ENCODE measurements at places on chromosomes 3 and 15.

GRCh38 chr3:177212756-177213155, 15.5 kb upstream of the TBL1XR1 start:
- no peak for DNase-seq

DNA sequence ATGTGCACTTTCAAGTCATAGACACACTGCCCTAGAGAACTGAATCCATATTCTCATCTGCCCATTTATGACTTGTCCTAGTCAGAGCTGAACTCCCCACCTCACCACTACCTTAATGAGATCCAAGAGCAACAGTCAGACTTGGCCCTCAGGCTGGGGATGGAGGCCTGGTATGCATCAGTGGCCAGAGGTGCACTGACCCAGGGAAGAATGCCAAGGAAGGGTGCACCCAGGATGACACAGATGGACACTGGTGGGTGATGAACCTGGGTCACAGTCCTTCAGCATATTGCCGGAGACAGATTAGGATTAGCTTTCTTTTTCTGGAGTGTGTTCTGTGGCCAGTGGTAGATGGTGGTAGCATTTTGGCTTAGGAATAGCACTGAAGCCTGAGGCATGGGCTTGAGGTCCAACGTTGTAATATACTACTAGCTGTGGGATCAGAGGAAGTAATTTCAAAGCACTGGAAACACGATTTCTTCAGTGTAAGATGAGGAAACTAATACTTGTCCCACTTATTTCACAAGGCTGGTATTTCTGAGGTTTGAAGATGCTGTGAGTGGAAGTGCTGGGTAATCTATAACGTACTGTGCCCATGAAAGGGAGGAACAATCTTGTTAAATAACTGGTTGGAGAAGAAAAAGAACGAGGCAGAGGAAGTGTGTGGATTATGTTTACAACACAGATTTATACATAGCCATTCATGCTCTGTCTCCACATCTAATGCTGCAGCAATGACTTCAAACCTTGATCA, 265.0 kb downstream of the THRB start:
- DNase-seq = no peak

GRCh38 chr15:25176991-25177954, 222.5 kb downstream of the SNRPN start:
- no peak for DNase-seq

GRCh38 chr3:25473246-25473645, 45.2 kb downstream of the RARB start:
- DNase-seq = no peak

DNA sequence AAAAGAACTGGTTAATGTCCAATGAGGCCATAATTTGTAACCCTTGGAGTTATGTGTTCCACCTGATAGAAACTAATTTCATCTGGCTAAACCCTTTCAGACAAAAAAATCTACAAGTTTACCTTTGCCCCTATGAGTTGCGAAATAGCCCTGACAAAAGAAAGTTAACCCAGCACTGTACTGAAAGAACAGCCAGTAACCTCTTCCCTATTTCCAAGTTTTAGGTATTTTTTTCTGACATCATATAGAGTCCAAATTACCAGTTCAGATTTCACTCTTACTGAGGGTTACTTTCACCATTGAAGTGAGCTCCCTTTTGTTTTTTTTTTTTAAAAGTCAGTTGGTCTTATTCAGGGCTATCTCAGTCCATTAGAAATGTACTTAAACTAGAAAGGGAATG, 42.8 kb upstream of the PTPRG start:
- no peak for DNase-seq

GRCh38 chr3:184339001-184339400, 1.6 kb downstream of the FAM131A start:
- peak; percentile 36 for DNase-seq

DNA sequence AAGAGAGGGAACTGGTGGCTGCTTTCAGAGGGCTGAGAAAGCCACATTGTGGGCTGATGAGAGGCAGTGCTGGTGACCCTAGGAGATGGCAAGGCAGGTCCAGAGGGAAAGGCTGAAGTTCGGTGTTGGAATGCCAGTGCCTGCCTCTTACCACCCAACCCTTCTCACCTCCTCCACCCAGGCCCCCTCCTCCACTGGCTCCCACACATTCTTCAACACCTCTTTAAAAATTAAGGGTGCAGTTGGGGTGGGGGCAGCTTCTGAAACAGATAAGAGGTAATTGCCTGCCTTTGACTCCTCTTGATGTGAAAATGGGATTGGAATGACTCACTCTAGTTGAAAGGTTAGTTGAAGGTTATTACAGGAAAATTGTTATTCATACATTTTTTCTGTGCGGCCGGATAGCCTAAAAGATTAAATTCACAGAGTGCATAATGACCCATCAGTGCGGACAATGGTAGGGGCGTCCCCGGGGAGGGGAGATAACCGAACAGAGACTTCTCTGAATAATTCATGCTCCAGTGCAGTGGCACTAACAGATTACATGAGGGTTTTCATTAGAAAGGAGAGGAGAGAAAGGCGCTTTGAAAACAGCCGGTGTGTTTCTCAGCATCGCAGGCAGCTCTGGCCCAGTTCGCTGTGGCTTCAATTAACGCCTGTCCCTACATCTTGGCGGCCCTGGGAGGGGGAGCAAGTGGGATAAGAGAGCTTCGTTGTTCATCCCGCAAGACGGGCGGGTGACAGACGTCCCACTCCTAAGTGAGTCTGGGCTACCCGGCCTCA, 212.4 kb downstream of the TLE3 start:
- DNase-seq = no peak

DNA sequence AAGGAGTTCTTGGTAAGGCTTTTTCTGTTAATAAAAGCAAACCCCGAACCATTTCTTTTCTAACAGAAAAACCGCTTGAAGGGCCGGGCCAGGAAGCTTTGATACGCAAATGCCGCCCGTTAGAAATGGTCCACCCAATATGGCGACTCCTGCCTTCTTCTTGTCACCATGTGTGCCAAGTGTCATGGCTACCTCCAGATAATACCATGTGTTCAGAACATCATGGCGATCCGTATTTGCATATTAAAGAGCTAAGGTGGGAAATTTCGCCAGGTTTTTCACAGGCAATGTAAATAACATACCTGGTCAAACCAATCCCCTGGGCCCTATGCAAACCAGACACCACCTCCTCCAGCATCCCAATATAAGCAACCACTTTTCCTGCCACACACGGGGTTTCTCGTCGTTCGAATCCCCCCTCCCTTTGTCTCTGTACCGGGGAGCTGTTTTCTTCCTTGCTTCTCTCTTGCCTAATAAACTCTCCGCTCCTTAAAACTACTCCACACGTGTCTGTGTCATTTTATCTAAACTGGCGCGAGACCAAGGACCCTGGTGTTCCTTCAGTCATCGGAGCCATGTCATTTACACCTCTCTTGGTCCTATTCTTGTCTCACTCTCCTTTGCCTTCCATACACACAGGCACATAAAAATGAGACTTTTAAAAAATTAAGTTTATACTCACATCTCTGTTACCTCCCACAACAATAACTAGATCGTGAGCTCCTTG, 34.5 kb downstream of the NCEH1 start:
- no peak for DNase-seq

DNA sequence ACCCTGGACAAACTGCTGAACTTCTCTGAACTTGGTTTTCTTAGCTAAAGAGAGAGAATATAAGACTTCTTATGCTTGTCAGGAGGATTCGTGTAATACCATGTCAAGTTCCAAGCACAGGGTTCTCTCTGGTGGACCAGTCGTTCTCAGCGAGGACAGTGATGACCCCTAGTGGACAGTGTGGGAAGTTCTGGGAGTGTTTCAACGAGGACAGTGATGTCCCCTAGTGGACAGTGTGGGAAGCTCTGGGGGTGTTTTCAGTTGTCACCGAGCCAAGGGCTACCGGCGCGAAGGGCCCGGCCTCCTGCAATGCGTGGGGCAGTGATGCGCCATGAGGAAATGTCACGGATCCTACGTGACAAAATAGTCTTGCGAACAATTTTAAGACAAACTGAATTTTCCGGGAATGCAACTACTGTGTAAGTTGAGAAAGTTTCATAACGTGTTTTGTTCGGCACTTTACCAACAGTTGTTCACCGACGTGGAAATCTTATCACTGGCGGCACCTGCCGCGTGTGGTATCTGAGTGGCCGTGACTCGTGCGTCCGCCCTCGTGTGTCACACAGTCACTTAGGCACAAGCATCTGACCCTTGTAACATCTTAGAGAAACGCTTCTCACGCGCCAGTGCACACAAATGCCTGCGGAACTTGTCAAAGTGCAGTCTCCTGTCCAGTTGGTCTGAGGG, 39.3 kb upstream of the MUC4 start:
- DNase-seq = peak; percentile 49

- no peak for DNase-seq
Measured at GRCh38 chr3:170171563-170171962, 10.0 kb downstream of the PHC3 start.

GRCh38 chr3:195188426-195188927, 82.5 kb downstream of the XXYLT1 start:
- no peak for DNase-seq

- DNase-seq = no peak
Measured at GRCh38 chr3:183917776-183918175, 33.1 kb upstream of the PARL start.

DNA sequence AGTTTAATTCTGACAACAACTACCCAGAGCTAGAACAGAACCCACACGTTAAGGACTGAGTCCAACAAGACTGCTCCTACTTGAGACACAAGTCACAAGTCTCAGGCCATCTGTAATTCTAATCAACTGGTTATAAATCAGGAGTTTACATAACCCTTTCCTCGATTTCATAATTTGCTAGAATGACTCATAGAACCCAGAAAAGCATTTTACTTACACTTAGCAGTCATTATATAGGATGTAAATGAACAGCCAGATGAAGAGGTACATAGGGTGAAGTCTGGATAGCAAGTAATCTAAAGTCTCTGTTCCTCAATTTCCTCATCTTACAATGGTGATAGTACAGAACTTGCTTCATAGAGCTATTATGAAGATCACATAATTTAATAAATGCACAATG, 1018.2 kb downstream of the DIPK2A start:
- DNase-seq = no peak

- DNase-seq = no peak
Measured at GRCh38 chr15:45376300-45376928, 1.9 kb downstream of the GATM start.

DNA sequence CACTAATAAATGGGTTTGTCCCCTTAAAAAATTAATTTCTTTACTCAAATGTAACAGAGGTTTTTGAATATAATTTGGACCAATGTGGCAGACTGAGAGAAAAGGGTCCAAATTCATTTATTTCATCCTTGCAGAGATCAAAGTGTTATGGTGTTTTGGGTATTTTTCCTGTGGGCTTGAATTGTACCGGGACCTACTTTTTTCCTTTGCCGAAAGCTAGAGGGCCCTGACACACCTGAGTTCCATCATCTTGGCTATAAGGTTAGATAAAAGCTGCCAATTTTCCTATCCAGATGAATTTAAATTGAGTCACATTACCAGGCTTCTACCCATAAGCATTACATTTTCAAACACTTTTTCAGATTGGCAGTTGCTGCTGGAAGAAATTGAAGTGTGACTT, 908 bp downstream of the CCNB2 start:
- DNase-seq = no peak

- DNase-seq = no peak
Measured at GRCh38 chr15:82900511-82901060, 51.9 kb downstream of the HOMER2 start.

GRCh38 chr3:59935025-59935424, 885.2 kb upstream of the CFAP20DC start:
- no peak for DNase-seq

GRCh38 chr3:176714034-176714433, 483.2 kb downstream of the TBL1XR1 start:
- DNase-seq = no peak

DNA sequence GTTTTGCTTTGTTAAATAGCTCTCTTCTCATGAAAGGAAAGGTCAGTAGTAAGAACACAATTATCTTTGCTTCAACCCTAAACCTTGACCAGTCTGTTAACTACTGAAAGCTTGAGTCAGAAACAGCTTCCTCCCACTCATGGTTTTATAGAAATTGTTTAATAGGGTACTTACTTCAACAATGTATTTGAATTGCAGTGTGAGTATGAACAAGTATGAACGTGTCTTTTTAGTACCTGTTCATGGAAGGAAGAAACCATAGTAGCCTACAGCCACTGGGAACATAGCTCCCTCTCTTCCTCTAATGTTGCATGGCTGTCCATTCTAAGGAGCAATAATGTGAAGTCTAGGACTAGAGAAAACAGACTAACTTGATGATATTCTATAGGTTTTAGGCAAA, 311.0 kb downstream of the MCTP2 start:
- no peak for DNase-seq

GRCh38 chr3:160616716-160617115, 51.3 kb upstream of the KPNA4 start:
- no peak for DNase-seq

DNA sequence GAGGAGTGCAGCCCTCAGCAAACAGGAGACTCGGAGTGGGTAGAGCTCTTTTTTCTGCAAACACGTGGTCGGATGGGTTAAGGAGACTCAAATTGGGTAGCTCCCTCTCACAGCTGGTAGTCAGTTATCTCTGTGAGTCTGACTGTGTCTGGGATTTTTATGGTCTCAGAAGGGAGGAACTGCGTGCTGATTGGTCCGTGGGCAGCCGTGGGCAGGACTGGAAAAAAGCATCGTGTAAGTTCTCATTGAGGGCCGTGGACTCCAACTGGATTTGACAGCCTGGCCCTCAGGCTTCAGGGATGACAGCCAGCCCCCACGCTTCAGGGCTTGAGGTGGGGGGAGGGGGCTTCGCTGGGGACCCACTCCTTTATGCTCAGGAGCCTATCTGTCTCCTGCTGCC, 463.9 kb downstream of the EPHA3 start:
- DNase-seq = no peak

DNA sequence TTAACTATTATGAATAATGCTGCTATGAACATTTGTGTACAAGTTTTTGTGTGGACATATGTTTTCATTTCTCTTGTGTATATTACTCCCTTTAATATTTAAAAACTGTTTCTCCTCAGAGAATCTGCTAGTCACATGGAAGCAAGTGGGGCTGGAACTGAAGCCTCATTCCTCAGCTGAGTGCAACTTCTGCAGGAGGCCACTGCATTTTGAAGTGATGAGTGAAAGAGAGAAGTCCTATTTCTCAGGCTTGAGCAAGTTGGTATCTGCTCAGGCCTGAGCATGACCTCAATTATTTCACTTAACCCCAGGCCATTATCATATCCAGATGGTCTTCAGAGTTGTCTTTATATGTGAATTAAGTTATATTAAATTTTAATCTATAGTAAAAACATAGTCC, 11.5 kb downstream of the TLR9 start:
- no peak for DNase-seq

DNA sequence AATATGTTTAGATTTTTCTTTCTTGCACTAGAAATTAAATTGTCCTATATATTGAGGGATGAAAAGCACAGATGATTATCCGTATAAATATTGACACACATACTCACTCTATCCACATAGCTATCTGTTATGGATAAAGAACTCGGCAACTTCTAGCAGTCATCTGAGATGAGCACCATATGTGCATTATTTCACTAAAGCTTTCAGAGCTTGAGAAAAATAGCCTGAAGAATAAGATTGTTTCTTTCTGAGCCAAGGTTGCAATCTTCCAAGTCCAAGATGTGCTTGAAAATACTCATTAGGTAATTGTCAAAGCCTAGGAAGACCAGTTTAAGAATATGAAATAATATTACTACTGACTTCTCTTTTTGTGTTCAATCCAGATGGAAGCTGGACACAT, 40.5 kb downstream of the COL8A1 start:
- DNase-seq = no peak
